ENCODE measurements at places on chromosomes 2 and 18. TPM values are rescaled to one million over a fixed set of nuclear protein-coding genes. Genes with fewer than 3 reads are reported as not detected.
A peak's percentile ranks its signal among the peaks of the same experiment; 100 is the strongest.

DNA sequence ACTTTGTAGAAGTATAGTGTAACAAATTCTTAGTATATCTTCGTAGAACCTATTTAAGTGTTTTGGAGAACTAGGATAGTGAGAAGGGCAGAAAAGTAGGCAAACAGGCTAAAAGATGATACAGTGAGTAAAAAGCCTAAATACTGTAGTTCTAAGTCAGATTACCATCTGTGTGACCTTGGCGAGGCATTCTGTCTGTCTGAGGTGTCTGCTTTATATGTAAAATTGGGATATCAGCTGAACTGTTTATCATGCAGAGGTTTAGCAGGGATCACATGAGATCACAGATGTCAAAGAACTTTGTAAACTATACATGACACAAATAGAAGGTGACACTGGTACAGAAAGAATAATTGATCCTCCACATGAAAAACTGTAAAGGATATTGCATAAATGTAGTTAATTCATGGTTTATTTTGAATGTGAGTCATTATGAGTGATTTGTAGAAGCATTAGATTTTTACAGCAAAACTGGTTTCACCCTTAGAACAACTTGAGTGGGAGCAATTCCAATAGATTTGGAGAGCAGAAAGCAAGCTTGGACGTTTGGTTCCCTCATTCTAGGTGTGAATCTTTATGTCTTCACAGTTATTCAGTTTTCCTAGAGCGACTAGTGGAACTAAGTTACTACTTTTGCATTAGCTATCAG is 41.9 kb downstream of the TAF1B start:
- DNase-seq, result no peak

ITPRIPL1 gene
- total RNA-seq, result 7.0 TPM

- no peak for DNase-seq
Observed at GRCh38 chr18:48162956-48163737, 232.7 kb upstream of the SMAD2 start.

DNA sequence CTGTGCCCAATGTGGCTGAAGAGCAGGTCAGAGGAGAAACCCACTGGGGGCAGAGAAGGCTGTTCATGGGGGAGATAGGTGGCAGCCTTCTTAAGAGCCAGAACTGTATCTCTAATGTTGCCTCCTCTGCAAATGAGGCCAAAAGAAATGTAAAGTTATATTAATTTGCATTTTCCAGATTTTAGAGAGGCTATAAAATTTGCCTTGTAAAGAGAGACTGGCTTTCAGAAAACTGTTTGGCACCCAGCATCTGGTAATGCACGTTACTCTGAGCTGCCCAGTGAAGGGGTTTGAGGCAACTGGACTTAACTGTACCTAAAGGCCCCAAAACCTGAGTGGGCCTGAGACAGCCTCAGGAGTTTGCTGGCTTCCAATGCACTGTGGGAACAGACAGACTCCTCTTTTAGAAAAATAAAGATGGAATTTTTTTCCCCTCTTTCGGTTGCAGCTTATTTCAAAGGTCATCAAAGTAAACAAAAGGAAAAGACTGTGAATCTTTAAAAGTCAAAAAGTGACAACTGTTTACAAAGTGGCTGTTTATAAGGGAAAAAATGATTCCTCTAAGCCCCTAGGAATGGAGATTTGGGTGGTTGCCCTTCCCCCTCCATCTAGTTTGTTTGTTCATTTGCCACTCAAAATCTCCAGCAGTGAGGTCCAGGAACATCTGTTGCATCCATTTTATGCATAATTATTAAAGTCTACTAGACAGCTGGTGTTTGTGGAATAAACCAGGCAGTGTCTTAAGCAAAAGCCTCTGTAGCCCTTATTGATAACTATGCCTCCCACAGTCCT is 132.2 kb upstream of the ZFP36L2 start:
- DNase-seq, result no peak

DNA sequence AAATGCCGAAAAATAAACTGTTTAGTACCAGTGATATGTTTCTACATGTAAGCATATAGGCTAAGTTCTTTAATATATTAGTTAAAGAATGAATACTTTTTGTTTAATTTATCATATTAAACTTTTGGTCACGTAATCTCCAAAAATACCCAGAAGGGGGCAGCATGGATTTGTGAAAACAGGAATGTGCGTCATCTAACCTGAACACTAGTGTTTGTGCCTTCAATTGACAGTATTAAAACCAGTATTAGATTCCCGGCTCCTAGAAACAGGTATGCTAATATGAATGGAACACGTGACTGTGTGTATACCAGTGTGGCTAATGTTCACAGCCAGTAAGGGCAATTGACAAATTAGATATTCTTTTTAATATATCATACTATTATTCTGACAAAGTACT is 51.8 kb downstream of the WDR7 start:
- peak; percentile 73 for DNase-seq

DNA sequence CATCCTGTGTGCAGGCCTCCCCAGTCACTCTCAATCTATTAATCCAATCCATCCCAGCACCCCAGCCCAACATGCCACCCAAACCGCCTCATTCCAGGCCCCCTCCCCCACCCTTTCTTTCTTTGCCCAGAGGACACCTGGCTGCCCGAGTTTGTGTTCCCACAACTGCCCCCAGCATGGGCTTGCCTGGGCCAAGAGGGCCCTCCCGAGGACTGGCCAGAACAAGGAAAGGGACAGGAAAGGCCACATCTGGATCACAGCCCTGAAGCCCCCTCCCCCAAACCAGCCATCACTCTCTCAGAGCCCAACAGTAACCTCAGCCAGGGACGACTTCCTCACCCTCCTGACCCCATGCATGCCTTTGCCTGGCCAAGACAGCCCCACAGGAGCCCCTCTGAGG is 1.2 kb downstream of the TNS1 start:
- no peak for DNase-seq
